ENCODE measurements at places on chromosomes 7 and 10.

- no peak for DNase-seq
Measured at GRCh38 chr10:50614444-50615137, 9.2 kb downstream of the SGMS1 start.

- DNase-seq: no peak
Measured at GRCh38 chr10:13118784-13119410, 18.9 kb downstream of the OPTN start.

- no peak for DNase-seq
Measured at GRCh38 chr10:126458466-126458865, 70.2 kb upstream of the ADAM12 start.

GRCh38 chr10:5534880-5535856 lies 10.4 kb downstream of the CALML3 start:
- DNase-seq: no peak

DNA sequence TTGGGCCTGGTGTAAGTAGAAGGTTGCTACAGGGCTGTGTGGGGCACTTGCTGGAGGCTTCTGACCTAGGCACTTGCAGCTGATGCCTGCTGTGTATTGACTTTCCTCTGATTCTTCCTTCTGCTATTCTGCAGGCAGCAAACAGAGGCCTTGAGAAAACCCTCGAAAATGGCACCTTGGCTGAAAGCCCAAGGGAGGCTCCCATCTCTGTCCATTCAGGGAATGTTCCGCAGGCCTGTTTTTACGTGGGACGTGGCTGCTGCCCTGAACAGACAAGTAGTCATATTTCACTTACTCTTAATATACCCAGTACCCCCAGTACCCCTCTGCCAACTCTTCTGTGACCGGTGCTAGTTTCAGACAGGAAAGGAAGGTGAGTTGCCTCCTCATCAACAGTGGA lies 664.7 kb downstream of the INHBA start:
- no peak for DNase-seq

All from activated T-cell treated with anti-CD3 and anti-CD28 coated beads for 4 hours (primary cell).